ENCODE measurements at places on chromosomes 11 and 22. TPM values are rescaled to one million over a fixed set of nuclear protein-coding genes. Genes with fewer than 3 reads are reported as not detected.

Gene PCSK7
- 28.8 TPM for polyA plus RNA-seq

Gene MMP27
- polyA plus RNA-seq: not detected

DNA sequence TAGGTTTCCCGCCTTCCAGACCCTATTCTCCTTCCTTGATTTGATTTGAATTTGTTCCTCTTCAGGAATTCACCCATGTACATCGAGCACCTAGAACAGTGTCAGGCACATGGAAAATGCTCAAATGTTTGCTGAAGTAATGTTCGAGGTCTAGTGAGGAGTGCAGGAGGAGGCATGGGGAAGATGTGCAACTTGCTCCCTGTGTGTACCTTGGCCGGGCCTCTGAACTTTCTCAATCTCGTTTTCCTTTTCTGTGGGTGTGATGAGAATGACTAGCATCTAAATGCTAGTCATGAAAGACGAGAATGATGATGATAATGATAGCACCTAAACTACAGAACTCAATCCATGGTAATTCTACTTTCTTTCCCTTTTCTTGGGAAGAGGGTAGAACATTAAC is 279.1 kb upstream of the PLET1 start:
- DNase-seq: no peak

Gene TBX10
- polyA plus RNA-seq: not detected

DNA sequence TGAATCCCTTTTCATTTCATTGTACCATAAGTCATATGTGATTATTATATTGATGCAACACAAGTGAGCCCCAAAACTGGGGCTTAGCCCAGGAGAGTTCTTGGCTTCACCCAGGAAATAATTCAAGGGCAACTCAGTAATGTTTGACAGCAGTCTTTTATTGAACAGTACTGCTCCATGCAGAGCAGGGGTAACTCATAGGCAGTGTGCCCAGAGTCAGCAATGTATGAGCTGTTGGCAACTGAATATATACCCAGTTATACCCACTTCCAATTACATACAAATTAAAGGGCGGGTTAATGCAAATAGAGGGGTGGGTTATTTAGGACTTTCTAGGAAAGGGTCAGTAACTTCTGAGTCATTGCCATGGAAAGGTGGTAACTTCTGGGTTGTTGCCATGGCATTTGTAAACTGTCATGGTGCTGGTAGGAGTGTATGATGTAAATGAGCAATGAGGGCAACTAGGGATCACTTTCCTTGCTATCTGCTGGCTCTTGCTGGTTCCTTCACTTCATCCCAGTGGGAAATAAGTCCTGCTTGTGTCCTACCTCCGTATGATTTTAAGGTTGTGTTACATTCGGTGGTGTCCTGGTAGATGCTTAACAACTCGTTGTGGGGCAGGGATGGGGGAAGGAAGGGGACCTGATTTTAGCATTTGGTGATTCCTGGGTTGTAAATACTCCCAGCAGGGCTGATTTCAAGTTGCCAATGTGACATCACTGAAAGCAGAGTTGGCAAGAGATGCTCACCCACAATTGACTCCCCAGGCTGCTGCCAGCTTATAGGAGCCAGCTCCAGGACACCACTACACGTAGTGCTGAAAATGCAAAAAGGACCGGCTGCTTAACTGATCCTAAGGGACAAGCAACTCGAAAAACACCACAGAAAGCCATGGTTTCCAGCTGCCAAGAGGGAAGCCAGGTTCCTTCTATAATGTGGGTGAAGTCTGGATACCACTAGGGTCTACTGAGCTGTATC is 70.1 kb downstream of the SYT9 start:
- no peak for DNase-seq

Gene PRG3
- 0.23 TPM for polyA plus RNA-seq

Gene OTOG
- polyA plus RNA-seq: 0.08 TPM

Gene HEPHL1
- not detected for polyA plus RNA-seq

Gene IL18
- 0.68 TPM for polyA plus RNA-seq

Gene GRAMD1B
- 11.8 TPM for polyA plus RNA-seq

Gene EI24
- 56.3 TPM for polyA plus RNA-seq

- no peak for DNase-seq
Observed at GRCh38 chr11:113350336-113351067, 36.1 kb downstream of the TTC12 start.

Measured in hindlimb muscle (tissue), 1 donor.